ENCODE measurements at places on chromosomes 12 and 14.
A peak's percentile ranks its signal among the peaks of the same experiment; 100 is the strongest.

DNA sequence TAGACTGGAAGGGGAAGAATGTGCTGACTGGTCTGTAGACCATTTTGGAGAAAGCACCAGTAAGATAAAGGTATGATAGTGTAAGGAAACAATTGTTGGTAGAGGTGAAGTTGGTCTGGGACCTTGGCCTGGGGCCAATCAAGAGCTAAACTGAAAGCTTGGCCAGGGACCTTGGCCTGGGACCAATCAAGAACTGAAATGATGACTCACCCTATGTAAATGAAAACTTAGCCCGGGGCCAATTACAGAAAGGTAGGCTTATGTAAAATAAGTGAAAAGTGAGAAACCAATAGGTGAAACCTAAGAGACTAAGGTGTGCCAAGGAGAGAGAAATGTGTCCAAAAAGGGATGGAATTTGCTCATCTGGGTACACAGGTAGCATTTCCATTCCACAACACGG is 776.0 kb downstream of the C12orf50 start:
- DNase-seq: no peak

GRCh38 chr12:104457746-104458693 is 1.3 kb downstream of the CHST11 start:
- no peak for DNase-seq

GRCh38 chr14:93104961-93105360 is 10.8 kb downstream of the ITPK1 start:
- no peak for DNase-seq

DNA sequence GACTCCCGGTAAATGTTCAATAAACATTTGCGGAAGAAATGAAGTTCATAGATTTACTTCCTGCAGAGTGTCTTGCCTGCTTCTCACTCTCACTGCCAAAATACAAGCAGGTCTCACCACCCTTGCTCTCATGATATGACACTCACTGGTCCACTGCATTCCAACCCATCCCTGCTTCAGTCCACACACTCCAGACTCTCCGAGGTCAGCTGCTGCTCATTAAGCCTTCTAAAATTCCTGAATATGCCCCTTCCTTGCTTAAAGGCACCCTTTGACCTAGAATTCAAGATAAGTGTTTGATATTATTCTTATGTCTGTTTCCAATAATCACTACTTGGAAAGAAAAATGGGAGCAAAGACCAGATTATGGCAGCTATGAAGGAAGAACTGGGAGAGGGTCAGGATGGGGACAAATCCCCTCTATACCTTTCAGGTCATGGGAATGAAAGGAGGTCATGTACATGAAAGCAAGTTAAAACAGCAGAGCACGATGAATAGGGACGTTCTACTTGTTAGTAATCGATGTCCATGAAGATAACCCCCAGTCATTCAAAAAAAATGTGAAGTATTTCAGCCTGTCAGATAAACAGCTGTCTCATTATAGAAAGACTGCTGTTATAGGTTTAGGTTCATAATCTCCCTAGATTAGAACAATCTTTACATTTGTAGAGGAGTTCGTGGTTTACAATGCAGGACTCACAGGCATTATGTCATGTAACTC is 10.5 kb upstream of the NID2 start:
- no peak for DNase-seq

DNA sequence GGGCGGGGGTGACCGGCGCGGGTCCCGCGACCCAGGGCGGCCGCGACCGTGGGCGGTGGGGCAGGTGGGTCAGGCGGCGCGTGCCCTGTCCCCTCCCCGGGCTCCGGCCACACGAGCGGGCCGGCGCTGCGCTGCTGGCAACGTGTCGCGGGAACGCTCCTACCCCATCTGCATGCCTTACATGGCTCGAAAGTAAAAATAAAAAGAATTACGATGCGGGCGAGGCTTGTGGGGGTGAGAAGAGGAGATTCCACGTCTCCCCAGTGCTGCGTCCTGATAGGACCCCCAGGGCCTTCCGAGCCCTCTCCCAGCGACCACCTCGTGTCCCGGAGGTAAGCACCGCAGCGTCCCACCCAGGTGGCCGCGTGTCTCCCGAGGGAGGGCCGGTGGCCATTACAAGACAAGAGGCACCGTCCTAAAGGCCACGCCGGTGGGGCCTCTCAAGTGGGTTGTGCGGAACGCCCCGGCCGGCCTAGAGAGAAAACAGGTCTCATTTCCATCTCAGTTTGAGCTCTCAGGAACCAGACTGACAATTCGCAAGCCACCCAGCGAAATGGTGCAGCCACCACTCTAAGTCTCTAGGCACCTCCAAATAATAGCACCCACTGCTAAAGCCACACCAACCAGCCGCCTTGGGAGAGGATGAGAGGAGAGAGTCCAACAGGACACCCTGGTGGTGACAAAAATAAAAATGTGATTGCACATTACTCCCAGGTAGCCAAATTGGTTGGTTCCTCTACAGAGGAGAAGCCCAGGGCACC is 612 bp upstream of the FOXN3 start:
- peak; percentile 42 for DNase-seq

- DNase-seq: no peak
These were observed 75.5 kb downstream of the FAR2 start for GRCh38 chr12:29224572-29224971.

- DNase-seq: no peak
These were observed 90.8 kb downstream of the TMEM30B start for GRCh38 chr14:61190341-61190740.

- no peak for DNase-seq
These were observed 182.6 kb downstream of the PHLDA1 start for GRCh38 chr12:75848961-75849360.

- no peak for DNase-seq
These were observed 1.1 kb upstream of the RBMS2 start for GRCh38 chr12:56520506-56520905.

GRCh38 chr12:10725003-10725402 is 1.9 kb upstream of the YBX3 start:
- no peak for DNase-seq

DNA sequence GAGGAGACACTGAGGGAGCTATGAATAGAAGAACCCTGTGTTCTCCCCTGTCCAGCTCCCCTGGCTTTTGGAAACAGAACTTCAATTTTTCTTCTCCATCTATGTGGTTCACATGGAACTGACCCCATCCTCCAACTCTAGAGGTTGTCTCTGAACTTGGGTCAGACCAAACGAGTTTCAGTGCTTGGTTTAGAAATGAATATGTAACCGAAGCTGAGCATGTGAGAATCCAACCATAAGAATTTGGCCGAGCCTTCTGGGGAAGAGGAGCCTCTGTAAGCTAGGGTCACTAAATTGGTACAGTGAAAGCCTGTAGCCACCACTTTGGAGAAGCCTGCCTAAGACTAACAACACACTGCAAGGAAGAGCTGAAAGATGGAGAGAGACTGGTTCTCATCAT is 464.4 kb downstream of the ZFP36L1 start:
- no peak for DNase-seq

GRCh38 chr14:104295681-104296387 is 157.4 kb downstream of the KIF26A start:
- DNase-seq: no peak

DNA sequence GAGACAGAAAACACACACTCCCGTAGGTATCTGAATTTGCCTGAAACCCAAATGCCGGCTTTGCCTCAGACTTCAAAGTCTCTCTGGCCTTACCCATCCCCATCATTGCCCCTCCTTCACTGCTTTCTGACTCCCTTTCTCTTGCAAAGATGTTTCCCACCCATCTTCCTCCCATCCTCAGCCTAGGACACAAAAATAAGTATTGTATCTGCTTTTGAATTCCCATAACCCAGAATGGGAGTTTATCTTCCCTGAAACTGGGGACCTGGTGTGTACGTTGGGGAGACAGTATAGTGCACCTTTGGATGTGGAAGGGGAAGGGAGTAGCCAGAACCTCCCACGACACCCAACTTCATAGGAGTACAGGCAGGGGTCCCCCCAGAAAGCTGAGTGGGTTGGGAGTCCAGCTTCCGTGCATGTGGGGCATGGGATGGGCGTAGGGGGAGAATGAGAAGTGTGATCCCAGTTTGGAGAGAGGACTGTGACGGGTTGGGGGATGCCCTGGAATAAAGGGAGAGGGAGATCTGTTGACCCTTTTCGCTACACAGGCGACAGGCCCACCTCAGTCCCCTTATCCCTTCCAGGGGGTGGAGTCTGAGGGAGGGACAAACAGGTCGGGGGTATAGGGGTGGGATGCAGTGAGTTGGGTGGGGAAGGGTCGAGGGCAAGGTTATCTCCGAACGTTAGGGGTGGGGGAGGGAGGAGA is 488 bp upstream of the KIF5A start:
- DNase-seq: no peak

GRCh38 chr12:4530982-4531586 is 7.6 kb upstream of the RAD51AP1 start:
- no peak for DNase-seq

DNA sequence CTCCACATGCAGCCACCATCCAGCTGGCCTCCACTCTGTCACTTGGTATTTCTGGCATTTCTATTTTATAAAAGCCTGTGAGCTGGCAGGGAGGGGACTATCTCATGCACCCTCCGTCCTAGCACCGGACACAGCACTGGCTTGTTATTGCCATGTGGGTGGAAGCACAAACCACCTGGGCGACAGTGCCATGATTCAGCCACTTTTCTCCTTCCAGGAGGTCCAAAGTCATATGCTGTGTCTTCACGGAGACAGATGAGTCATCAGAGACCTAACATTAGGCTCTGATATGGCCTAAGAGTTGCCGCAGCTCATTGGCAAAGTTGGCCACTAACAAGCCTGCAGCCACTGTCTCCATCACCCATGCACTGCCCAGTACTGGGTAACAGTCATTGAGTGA is 1123.0 kb downstream of the VRK1 start:
- no peak for DNase-seq

DNA sequence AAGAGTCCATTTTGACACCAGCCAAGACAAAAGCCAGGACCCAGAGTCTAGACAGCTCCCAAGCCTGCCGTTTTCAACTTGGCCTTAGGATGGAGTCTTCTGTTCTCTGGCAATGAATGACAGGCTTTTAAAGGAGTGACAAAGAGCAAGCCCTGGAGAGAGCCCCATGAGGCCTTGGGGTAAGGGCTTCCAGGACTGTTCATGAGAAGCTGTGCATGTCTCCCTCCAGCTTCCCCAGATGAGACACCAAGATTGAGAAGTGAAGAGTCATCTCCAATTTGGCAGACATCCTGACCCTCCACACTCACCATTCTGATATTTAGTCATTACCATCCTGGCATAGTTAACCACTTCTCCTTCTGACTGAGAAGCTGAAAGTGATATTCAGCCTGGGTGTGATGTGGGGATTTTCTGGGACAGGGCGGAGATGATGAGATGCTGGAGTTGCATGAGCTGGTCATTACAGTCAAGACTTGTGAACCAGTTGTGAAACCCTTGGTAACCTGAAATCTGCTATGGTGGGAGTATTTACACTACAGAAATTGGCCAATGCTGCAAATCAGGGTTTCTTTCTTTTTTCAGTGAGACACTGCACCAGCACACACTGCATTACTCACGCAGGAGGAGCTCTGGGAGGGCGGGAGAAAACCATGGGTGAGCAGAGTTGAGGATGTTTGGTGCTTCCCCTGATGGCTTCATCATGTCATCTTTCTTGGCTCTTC is 77.8 kb downstream of the VCPKMT start:
- peak; percentile 27 for DNase-seq

DNA sequence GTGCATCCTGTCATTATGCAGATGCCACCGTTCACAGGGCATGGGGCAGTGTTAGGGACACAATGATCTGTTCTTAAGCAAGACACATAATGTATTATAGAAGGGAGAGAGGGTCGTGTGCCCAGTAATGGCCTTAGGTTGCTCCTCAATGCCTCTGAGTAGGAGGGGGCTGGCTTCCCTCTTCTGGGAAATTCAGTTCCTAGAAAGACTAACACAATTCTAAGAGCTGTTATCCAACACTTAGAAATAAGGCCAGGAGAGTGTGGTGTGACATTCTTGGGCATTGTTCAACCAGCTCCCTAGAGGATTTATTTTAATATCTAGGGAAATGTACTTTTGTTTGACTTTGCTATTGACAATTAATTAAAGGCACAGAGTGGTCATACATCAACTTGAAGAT is 118.5 kb downstream of the ADCK1 start:
- DNase-seq: no peak

GRCh38 chr12:38930990-38931389 is 25.6 kb upstream of the CPNE8 start:
- DNase-seq: no peak

DNA sequence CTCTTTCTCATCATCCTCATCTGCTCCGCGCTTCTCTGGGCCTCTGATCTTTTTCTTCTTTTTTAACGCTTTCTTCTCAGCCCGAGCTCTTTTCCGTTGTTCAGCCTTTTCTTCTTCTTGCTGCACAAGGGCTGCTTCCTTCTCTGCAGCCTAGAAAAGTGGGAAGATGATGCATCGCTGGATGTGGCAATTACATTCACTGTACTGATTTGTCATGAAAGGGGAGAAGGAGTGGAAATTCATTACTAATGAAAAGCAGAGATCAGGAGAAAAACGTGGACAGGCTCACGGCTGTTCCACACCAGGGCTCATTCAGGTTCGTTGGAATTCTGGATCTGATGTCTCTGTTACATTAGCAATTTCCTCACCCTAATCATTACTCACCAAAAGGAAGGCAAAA is 15.1 kb downstream of the FICD start:
- no peak for DNase-seq

DNA sequence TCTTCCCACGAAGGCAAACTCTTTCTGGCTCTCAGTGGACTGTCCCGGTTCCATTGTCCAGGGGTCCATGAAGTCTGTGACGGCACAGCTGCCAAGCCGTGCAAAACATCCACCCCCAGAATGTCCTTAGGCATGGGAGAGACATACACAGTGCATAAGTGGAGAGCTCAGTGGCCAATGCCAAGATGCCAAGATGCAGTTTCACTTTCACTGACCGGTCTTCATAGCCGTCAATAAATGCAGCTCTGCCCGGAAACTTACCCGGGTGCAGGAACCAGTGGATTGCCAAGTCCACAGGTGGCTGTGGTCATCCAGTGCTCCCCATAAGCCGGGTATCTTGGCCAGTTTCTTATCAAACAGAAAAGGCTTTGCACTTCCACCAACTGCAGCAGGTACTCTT is 162.3 kb downstream of the PTCSC3 start:
- DNase-seq: no peak

DNA sequence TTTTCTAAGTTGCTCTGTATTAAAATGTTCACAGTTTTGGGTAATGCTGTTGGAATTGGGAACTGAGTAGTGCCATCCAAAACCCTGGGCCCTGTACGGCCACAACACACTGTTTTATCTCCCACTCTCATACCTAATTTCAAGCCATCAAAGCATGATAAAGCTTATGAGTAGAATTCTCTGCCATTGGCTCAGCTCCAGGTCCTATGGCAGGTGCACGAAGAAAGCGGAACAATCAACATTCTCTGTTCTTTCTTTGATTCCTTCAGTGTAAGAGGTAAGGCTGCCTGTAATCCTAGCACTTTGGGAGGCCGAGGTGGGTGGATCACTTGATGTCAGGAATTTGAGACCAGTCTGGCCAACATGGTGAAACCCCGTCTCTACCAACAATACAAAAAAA is 394.9 kb downstream of the CCDC91 start:
- no peak for DNase-seq

- no peak for DNase-seq
These were observed 95.1 kb downstream of the EP400 start for GRCh38 chr12:132044661-132045412.

DNA sequence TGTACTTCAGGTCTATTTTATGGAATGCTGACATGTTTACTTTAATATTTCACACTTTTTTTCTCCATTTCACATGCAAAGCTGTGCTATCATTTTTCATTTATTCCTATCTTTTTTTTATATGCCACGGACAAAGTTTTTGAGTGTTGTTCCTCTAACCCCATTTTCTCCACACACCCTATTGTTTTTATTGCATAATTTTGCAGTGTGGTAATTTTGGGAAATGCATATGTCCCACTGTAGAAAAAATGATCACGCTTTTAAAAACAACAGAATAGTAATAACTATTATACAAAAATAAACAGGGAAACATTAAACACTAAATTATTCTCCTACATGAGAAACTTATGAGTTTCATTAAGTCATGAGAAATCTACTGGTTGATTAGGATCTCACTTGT is 14.2 kb downstream of the ZFC3H1 start:
- DNase-seq: no peak
